T-helper 17 cell (primary cell): ENCODE measurements at places on chromosomes 4 and X. TPM values are rescaled to one million over a fixed set of nuclear protein-coding genes. Genes with fewer than 3 reads are reported as not detected.

- no peaks in the 10 kb centered on the region for H3K27me3 ChIP-seq
- DNase-seq, result no peak
- no peaks in the 10 kb centered on the region for H3K36me3 ChIP-seq
- H3K4me3 ChIP-seq, result no peak overlapping the region
Measured at GRCh38 chr4:2489081-2489805, 20.3 kb downstream of the RNF4 start.

DNA sequence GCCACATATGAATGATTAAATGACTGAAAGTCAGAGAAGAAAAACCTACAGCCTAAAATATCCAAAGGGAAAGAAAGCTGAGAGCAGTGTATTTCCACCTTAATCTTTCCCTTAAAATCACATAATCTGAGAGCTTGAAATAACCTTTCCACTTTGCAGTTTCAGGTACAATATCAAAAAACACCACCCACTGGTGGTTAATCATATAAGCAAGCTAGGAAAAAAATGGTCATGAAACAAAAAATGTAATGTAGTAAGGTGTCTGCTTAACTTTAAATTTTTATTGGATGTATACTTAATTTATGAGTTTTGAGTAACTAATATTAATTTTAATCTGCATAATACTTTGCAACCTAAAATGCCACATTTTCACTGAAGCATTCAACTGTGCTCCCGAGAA, 3.2 kb downstream of the PRDM5 start:
- H3K27ac ChIP-seq, result no peak overlapping the region
- no peak overlapping the region for H3K4me3 ChIP-seq
- DNase-seq, result no peak
- H3K27me3 ChIP-seq, result peaks cover 62% of the 10 kb centered on the region

GRCh38 chr4:121233982-121234381, 69.9 kb upstream of the TNIP3 start:
- no peak for DNase-seq
- H3K4me3 ChIP-seq, result no peak overlapping the region
- H3K27me3 ChIP-seq, result no peaks in the 10 kb centered on the region
- H3K27ac ChIP-seq, result no peak overlapping the region
- H3K4me1 ChIP-seq, result no peaks in the 10 kb centered on the region

GRCh38 chrX:150581093-150581775, 12.8 kb downstream of the MTM1 start:
- H3K4me1 ChIP-seq, result peaks cover 23% of the 10 kb centered on the region
- H3K27me3 ChIP-seq, result no peaks in the 10 kb centered on the region
- DNase-seq, result no peak
- peak overlapping the region; percentile 32 for H3K27ac ChIP-seq
- no peak overlapping the region for H3K4me3 ChIP-seq

- H3K4me3 ChIP-seq, result no peak overlapping the region
- H3K27ac ChIP-seq, result no peak overlapping the region
Measured at GRCh38 chrX:30364229-30364628, 55.0 kb upstream of the NR0B1 start.

- H3K4me1 ChIP-seq, result peaks cover 11% of the 10 kb centered on the region
- H3K27ac ChIP-seq, result peak overlapping the region; percentile 32
- H3K4me3 ChIP-seq, result no peak overlapping the region
- peaks cover 6% of the 10 kb centered on the region for H3K36me3 ChIP-seq
- H3K27me3 ChIP-seq, result no peaks in the 10 kb centered on the region
Measured at GRCh38 chr4:1841201-1841886, 14.6 kb downstream of the LETM1 start.

- H3K4me1 ChIP-seq, result peaks cover 7% of the 10 kb centered on the region
- no peak for DNase-seq
- H3K27ac ChIP-seq, result peak overlapping the region; percentile 98
- H3K27me3 ChIP-seq, result no peaks in the 10 kb centered on the region
Measured at GRCh38 chrX:119942173-119942819, 1.3 kb downstream of the NKAP start.

- no peaks in the 10 kb centered on the region for H3K27me3 ChIP-seq
- peak overlapping the region; percentile 19 for H3K4me3 ChIP-seq
- H3K36me3 ChIP-seq, result peaks cover 6% of the 10 kb centered on the region
- H3K27ac ChIP-seq, result peak overlapping the region; percentile 74
- no peak for DNase-seq
Measured at GRCh38 chr4:102534845-102535244, 33.7 kb downstream of the NFKB1 start.

DNA sequence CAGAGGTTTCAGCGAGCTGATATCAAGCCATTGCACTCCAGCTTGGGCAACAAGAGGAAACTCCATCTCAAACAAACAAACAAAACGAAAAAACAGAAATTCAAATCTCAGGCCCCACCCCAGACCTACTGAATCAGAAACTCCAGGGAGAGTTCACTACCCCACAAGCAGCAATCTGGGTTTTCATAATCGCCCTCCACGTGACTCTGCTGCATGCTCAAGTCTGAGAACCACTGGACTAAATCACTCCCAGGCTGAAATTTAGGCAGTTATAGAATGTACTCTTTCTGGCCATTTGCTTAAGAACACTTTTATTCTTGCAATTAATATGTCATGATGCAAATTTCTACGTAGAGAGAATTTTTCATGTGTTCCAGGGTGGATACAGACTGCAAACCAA, 287.3 kb downstream of the USP46 start:
- H3K4me3 ChIP-seq, result no peak overlapping the region
- peaks cover 19% of the 10 kb centered on the region for H3K27me3 ChIP-seq
- DNase-seq, result no peak
- H3K36me3 ChIP-seq, result no peaks in the 10 kb centered on the region
- no peaks in the 10 kb centered on the region for H3K4me1 ChIP-seq
- H3K27ac ChIP-seq, result no peak overlapping the region

DNA sequence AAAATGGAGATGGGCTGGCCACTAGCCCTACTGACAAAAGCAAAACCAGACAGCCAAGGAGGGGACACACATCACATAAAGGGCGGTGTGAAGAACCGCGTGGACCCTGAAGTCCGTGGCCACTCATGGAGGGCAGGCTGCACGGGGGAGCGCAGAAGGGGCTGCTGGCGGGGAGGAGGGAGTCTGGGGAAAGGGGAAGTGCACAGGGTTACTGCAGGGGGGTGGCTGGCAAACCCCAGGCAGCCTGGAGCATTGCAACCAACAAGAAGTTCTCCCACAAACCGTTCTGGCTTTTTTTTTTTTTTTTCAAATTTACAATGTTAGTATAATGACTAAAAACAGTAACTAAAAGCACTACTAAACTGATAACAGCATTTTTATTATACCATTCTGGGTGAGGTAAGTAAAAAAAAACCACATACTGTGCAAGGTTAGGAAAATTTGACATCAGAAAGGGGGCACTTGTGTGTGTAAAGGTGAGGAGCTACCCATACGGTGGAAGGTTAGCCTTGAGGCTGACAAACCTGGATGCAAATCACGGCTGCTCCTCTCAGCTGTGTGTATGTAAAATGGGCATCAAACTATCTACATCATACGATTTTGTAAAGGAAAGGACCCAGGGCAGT, 87.1 kb downstream of the TSPAN5 start:
- no peak overlapping the region for H3K4me3 ChIP-seq
- H3K36me3 ChIP-seq, result peaks cover 5% of the 10 kb centered on the region
- no peak for DNase-seq
- no peaks in the 10 kb centered on the region for H3K27me3 ChIP-seq

GRCh38 chrX:68897118-68897945, 68.5 kb downstream of the EFNB1 start:
- DNase-seq, result no peak
- no peaks in the 10 kb centered on the region for H3K27me3 ChIP-seq
- no peaks in the 10 kb centered on the region for H3K36me3 ChIP-seq
- H3K27ac ChIP-seq, result no peak overlapping the region

GRCh38 chrX:68732906-68733493, 85.5 kb downstream of the STARD8 start:
- H3K27ac ChIP-seq, result no peak overlapping the region
- H3K4me1 ChIP-seq, result peaks cover 2% of the 10 kb centered on the region

Gene COL4A5
- total RNA-seq, result not detected

Gene CXCL3
- 1.5 TPM for total RNA-seq

Gene OPHN1
- 1.4 TPM for total RNA-seq

Gene AIFM1
- total RNA-seq, result 14.8 TPM

Gene CYSLTR1
- 1.9 TPM for total RNA-seq
